SHP77 treated with DMSO at 0.1 percent for 48 hours (cell line): ENCODE measurements at places on chromosomes 16 and 17.
A peak's percentile ranks its signal among the peaks of the same experiment; 100 is the strongest.

DNA sequence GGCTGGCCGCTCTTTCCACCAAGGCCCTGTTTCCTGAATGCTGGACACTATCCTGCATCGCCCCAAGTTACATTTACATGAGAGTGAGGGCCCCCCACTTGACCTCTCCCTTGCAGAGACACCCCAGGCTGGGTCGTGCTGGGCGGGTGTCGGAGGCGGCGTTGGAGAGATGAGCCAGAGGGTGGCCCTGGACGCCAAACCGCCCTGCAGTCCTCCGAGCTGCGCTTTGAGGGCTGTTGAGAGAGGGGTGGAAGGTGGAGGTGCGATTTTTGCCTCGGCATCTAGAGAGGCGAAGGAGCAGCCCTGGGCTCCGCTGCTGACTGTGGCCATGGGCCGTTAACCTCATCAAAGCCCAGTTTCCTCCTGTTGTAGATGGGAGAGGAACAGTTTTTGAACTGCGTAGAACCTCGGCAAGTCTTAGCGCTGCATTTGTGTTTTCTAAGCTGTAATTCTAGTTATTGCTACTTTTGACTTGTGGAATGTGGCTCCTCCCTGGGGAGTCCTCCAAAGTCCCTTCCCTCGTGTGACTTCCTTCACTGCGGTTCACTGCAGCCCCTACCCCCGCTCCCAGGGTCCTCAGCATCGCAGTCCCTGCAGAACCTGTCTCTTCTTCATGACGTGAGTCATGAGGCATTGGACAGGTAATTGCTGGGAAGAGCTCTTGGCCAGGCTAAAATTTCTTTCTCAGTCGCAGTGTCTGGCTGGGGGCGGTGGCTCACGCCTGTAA lies 986 bp upstream of the ELOB start:
- no peak for DNase-seq

DNA sequence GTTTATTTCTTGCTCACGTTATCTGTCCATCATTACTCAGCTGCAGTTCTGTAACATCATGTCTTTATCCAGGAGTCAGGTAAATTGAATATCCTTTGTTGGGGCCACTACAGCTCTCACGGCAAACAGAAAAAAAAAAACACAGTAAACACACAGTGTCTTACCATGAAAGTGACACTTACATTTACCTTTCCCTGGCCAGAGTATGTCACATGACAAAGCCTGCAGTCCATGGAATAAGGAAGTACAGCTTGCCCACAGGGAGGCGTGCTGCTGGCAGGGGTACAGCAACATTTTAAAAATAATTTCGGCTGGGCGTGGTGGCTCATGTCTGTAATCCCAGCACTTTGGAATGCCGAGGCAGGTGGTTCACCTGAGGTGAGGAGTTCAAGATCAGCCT lies 85.7 kb upstream of the HS3ST4 start:
- DNase-seq: no peak

DNA sequence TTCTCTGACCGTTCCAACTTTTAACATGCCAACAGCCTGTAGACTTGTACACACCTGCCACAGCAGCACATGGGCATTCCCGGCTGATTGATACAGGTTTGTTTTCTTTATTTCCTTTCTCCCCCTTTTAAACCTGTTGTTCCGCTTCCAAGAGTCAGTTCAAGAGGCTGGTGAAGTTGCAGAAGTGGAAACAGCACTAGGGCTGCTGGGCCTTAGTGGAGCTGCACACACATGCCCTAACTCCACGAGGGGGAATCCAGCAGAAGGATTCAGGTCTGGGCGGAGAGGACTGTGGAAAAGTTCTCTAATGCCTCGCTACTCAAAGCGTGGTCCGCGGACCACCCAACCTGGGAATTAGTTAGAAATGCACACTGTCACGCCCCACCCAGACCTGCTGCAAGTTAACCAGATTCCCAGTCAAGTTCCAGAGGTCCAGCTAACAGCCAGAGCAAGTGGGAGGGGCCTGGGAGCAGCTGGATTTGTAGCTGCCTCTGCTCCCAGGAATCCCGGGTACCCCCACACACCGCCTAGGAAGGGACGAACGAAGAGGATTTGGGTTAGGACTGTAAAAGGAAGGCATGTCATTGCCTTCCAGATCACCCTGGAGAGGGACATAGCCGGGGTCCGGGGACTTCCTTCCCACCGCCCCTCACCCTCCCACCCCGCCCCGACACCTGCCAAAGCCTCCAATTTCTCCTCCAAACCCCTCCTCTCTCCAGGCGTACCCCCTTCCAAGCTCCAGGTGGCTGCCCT lies 542 bp downstream of the SLC39A11 start:
- no peak for DNase-seq

DNA sequence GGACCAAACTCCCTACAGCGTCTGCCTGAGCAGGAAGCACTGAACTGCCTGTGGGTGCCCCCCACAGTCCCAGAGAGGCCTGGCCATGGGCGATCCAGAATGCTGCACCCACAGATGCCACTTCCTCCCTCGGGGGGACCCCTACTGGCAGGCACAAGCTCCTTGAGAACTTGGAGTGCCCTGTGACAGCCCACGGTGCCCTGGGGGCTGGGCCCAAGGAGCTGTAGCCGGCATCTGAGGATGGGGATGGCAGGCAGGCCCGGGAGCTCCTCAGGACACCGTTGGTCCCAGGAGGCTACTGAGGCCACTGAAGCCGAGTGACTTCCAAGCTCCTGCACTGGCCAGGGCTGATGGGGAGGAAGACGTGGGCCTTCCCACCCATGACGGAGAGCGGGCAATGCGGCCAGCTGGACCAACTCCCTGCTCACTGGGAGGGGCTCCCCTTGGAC lies 15.1 kb upstream of the RASD1 start:
- no peak for DNase-seq

GRCh38 chr16:73154063-73154870 lies 106.3 kb upstream of the ZFHX3 start:
- no peak for DNase-seq

GRCh38 chr17:64698725-64699124 lies 36.6 kb upstream of the SMURF2 start:
- no peak for DNase-seq

DNA sequence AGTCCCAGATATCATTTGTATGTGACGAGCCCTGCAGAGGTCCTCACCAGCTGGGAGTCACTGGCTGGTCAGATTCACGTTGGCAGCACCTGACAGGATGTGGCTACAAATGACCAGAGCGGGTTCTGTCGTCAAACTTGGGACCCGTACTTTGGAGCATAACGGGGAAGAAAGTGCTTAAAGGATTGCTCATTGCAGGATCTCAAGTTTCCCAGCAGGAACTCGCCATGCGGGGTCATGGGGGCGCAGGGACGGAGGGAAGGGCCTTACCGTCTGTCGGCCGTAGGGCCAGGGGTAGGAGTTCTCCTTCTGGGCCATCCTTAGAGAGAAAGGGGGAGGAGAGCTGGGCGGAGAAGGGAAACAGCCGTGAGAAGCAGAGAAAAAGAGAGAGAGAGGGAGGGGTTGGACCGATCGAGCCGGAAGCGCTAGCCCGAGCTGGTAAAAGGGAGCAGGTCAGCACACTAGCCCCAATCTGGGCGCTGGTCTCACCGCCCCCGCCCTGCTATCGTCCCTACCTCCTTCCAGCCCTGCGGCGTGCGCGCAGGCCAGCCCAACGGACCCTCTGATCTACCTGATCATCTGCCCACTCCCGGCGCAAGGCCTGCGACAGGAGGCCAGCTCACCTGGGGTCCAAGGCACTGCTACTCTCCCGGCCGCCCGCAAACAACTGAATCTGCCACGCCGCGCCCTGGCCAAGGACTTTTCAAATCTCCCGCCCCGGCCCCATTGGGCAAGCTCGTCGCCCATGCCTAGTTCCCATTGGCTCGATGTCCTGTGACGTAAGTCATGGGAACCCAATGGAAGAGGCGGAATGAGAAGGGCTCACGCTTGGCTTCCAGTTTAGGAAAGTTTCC lies at the start of gene AURKB:
Gene AURKB (minus strand): TSS at position 669 of the 854 bp plus-strand sequence. CDS start 351 bp downstream, at position 318.
- DNase-seq: peak; percentile 92

DNA sequence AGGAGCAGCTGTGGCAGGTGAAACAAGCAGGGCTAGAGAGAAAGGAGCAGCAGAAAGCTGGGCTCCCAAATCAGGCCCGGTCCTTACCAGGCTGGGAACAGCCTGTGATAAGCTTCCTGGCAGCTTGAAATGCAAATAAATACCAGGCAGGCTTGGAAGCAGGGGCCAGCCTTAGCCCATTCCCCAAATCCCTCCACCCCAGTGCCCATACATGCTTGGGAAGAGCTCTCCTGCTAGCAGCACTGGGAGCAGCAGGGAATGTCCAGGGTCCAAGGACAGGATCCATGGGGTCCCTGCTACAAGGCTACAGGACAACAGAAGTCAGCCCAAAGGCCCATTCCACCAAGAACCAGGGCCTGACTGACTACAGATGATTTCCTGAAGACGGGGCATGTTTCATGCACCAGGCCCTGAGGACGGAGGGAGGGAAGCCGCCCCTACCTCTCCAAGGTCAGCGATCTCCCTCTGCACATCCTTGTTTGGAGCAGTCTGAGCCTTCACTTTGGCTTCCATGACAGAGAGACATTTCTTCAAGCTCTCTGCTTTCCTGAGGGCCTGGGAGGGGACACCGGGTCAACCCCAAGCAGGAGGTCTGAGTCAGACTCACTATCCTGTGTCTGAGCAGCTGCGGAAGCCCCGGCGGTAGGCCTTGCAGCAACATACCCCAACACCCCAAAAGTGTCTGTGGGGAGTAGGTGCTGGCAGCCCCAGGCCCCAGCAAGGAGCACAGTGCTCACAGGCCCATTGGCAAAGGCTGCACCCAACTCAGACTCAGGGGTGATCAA lies 2.6 kb upstream of the EXOSC6 start:
- no peak for DNase-seq

DNA sequence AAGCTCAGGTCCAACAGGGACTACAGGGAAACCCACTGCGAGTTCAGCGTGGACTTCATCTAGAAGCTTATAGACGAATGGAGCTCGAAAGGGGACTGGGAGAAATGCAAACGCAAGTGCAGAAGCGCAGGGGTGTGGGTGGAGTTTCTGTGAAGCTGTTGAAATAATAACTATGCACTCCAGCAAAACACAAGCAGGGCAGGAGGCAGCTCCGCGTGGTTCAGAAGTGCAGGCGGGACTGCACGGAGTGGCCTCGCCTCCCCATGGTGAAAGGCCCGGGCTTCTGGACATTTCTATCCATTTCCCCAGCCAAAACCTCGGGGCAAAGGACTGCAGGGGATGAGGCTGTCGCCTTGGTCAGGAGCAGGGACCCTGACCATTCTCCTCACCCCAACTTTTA lies 74.5 kb downstream of the ZNF423 start:
- no peak for DNase-seq

GRCh38 chr17:78127239-78127887 lies 1.2 kb downstream of the TMC6 start:
- no peak for DNase-seq

GRCh38 chr17:72702998-72703397 lies 389.5 kb downstream of the SLC39A11 start:
- DNase-seq: no peak
